ENCODE measurements at places on chromosomes 6 and 20.

- DNase-seq = no peak
Measured at GRCh38 chr6:116543149-116543548, 2.3 kb downstream of the TRAPPC3L start.

GRCh38 chr20:4025679-4026078, 10.3 kb upstream of the RNF24 start:
- no peak for DNase-seq

DNA sequence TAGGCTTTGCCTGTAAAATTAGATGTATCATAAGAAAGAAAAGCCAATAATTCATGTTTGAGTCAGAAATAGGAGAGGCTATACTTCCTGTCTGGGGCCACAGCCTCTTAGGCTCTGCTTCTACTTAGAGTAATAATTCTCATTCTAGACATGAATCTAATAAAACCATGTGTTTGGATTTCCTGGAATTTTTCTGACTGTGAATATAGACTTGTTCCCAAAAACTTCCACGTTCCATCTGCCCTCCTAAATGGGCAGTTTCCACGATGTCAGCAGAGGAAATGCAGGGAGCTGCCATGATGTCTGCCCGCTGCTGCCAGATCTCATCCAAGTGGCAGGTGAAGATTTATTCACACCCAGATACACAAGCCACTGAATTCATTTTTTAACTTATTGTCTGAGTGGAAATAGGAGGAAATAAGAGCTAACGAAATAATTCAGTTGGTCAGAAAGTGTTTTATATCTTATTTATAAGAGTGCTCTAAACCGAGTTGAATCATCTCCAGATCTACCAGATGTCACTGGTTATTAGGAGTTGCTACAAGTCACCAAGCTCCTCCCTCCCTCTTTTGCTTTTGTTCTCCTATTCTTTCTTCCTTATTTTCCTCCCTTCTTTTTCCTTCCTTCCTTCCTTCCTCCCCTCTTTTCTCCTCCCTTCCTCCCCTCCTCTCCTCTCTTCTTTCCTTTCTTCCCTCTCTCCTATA, 69.3 kb downstream of the ALDH8A1 start:
- DNase-seq = no peak

GRCh38 chr6:140907235-140907634, 1225.5 kb upstream of the GJE1 start:
- no peak for DNase-seq

DNA sequence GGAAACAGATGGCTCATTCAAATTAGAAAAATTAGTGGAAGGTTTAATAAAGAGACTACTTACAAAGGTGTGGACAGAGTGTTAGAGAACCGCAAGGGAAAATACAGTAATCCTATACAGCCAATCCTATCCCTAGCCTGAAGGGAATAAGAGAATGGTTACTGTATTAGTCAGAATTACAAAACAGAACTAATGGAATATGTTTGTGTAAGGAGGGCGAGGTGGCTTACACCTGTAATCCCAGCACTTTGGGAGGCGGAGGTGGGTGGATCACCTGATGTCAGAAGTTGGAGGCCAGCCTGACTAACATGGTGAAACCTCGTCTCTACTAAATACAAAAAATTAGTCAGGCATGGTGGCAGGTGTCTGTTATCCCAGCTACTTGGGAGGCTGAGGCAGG, 16.3 kb upstream of the TRPC4AP start:
- no peak for DNase-seq

DNA sequence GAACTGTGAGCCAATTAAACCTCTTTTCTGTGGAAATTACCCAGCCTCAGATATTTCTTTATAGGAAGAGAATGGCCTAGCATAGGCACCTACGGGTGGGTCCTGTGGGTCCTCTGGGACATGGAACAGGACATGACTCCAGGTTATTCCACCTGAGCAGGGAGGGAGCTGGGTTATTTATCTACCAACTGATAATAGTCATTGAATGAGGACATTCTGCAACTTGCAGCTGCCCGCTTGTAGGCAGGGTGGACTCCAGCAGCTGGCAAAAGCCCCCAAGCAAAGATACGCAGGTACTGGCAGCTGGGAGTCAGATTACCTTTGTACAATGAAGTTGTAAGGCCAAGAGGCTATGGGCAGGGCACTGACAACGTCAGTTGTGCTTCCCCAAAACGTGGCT, 1.4 kb upstream of the BANF2 start:
- DNase-seq = no peak

DNA sequence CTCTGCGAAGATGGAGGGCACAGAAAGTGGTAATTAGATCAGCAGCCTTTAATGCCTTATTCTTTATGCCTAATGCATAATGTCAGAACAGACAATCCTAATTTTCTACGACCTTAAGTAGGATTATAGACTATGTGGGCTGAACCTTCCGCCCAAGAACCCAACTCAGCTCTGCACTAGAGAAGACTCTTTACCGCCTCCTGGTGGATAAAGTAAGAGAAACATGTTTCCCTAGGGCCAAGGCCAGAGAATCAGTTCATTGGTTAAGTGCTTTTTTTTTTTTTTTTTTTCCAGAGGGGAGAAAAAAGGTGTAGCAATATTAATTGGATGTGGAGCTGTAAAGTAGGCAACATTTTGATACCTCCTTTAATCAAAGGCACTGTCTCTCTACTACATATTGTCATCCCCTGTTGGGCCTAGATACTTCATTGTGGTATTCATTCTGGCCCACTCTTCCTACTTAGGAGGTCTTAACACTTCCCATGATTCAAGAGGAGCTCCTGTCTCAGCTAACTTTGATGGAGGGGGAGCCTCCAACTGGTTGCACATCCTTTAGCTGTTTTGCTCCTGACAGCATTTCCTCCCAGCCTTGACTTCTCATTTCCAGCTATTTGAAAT, 124.9 kb upstream of the NRN1 start:
- no peak for DNase-seq

DNA sequence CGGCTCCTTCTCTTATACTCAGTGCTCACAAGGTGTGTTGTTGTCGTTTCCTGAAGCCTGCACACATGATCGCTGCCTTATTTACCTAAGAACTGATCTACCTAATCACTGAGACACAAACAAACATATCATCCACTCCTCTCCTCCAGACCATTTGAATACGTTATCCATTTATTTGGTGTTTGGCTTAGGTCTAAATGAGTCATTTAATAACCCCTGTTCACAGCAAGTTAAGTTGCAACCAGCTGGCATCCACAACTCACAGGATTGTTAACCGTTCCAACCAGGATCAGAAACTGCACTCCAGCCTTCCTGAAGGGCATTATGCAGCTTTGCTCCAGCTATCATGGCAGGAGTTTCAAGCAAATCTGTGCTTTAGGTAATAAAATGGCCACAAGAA, 511.1 kb upstream of the MAP3K7 start:
- peak; percentile 17 for DNase-seq

DNA sequence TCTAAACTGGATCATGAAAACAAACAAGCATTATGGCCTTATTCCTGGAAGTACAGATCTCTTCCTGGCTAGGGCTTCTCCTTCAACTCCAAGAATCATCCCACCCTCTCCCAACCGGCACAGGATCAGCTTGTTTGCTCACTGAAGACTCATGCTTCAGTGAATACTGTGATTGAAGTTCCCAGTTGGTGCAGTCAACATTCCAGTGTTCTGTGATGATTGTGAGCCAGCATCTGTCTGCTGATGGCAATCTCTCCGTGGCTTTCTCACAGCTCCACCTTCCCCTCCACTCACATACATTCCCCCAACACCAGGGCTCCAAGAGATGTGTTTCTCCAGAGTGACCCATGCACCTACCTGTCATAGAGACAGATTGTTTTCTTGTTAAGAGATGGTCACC, 421.3 kb upstream of the BTBD3 start:
- no peak for DNase-seq

GRCh38 chr6:45398075-45398813, 20.5 kb upstream of the SUPT3H start:
- no peak for DNase-seq

DNA sequence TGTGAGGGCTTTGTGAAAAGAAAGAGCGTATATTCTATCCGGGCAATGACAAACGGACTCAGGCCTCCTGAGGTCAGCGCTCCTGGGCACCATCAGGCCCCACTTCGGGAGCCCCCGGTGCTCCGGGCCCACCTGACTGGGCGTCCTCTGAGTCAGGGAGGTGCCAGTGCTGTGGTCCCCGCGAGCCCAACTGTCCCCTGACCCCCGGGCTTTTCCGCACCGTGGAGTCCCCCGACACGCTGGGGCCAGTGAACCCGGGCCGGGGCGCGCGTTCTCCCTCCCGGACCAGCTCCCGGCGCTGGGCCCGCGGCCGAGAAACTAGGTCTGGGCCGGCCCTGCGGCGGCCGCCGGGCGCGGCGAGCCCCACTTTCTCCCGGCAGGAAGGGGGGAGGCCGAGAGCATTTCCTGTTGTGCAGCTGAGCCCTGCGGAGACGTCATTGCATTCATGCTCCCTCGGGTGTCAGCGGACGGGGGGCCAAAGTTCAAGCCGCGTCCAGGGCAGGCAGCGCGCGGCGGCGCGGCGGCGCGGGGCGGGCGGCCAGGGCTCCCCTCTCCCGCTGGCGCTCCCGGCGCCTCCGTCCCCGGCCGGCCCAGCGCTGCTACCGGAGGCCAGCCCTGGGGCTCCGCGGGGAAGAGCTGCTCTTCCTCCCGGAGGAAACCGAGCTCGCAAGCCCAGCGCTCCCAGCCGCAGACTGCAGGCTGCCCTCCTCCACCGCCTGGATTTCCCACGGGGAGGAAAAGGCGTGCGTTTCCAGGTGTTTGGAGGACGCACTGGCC, 18.3 kb downstream of the HIVEP2 start:
- peak; percentile 61 for DNase-seq

GRCh38 chr20:20440886-20441658, 73.2 kb downstream of the INSM1 start:
- DNase-seq = peak; percentile 55

- no peak for DNase-seq
Measured at GRCh38 chr6:131575834-131576478, 2.9 kb downstream of the ARG1 start.

DNA sequence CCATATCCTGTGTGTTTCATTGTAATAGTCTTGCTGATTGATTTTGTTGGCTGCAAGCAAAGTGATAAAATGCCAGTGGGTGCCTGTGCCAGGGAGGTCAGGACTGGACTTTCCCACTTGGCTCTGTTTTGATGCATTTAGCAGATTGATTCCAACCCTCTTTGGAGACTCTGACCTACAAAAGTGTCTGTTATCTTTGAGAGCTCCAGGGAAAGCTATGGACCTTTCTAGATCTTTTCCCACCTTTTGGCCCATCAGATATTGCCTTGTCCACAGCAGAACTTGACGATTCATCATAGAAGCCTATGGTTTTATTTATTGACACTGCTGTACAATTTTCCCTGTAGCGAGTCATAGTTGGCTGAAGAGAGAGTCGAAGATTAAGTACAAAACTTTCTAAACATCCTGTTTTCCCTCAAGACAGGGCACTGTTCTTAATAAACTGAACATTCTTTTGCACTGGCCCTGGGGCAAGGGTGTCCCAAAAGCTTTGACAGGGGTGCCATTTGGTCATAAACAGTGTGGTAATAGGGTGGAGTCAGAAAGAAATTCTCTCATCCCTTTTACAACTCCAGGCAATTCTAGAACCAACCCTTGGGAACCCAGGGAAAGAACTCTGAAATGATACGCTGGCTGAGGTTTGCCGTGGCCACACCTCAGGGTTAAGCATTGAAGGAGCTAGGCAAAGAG, 53.7 kb downstream of the E2F3 start:
- no peak for DNase-seq

GRCh38 chr20:20680991-20681508, 31.4 kb downstream of the RALGAPA2 start:
- DNase-seq = peak; percentile 8

GRCh38 chr6:89295981-89296380, 19.1 kb downstream of the GABRR2 start:
- no peak for DNase-seq

DNA sequence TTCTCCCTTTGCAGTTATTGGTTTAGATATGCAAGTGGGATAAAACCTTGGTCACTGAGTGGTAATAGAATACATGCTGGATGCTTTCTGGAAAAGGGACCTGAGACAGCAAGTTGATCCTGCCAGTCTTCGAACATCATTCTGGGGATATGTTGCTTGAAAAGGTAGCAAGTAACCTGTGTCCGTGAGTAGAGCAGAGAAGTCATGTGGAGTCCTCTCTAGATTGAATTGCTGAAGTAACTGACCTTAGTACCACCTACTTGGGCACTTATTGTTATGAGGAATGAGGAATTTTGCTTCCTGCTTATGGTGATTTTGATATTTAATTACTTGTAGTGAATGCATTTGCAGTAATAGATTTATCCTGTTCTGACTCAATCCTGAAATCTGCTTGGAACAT, 367.3 kb upstream of the IMPG1 start:
- DNase-seq = no peak

DNA sequence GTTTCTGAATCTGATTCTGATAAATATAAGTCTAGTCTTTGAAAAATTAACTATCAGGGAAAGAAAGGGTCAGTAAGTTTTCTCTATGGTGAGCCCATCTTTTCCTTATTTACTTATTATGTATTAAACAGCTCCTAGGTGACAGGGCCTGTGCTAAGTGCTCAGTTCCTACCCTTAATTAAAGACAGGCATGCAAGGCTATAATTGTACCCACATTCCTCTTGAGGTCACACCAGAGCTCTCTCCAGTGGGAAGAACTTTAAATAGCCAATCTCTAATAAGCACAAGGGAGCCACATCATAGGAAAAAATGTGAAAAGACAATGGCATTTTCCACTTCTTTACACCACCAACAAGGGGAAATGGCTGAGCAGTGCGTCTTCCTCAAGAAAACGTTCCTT, 421.8 kb upstream of the SLC35B3 start:
- DNase-seq = no peak

- DNase-seq = no peak
Measured at GRCh38 chr6:72776456-72776855, 154.6 kb downstream of the KCNQ5 start.
